DMS79 (cell line): ENCODE measurements at places on chromosomes 6 and 20.

DNA sequence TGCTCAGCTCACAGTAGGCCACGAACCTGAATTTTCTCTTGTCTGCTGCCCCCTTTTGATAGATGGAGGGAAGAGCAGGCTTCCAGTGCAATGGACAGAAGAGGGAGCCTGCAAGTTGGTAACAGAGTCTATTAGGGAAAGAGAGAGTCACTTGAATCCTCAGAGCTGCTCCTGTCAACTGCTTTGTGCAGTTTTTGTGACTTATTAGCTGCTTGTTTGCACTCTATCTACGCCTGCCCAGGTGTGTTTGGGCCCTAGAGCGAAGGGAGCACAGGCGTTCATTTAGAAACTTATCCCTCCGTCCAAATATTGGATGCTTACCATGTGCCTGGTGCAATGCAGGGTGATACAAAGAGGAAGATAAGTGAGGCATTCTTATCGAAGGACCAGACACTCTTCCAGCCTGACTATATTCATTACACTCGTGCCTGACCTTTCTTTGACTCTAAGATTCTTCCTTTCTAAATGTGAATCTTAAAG, 11.6 kb upstream of the SLC2A12 start:
- DNase-seq: peak; percentile 24

GRCh38 chr20:18091623-18092022, 33.9 kb upstream of the OVOL2 start:
- DNase-seq: no peak

DNA sequence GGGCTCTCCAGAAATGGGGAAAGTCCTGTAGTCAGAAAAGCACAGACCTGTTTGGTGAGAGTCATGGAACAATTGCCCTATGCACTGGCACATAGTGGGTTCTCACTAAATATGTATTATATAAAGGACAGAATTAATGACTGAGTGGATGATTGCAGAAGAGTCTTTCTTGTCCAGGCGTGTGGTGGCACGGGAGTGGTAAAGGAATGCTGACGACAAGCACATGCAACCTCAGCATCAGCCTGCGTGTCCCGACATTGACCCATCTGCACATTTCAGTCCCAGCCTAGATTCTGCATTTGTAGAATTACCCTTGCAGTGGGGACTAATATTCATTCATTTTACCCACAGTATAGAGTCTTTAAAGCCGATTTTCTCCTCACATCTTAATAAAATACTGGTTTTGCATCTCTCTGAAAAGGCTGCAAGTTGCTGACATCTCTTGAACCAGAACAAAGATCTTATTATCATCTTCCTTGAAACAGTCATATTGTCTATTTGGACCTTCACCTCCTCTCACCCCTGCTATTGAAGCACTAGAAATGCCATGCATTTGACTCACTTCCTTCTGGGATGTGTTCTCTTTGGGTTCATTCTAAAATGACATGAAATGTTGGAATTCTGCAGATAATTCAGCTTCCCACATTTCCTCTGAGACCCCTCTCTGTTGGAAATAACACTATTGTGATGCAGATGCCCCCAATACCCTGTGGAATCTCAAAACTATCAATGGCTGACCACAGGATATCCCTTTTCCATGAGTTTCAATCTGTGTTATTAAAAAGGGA, 883.6 kb upstream of the FLRT3 start:
- no peak for DNase-seq

- DNase-seq: no peak
These were observed 43.4 kb downstream of the RALY start for GRCh38 chr20:34037121-34037520.

DNA sequence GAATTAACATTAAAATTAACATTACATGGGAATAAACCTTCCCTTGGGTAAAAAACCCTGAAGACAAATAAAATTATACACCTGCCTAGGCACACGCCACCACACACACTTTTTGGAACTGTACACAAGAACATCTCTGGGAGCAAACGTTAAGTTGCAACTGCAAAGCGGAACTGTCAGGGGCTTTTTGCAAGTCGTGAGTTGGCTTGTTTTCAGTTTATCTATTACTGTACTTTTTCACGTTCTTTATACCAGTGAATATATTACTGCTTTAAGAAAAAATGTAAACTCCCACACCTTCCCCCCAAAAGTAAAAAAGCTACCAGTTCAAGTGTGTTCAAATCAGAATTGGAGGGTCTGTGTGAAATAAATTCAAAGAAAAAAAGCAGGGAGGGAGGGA, 65.5 kb upstream of the NFATC2 start:
- DNase-seq: no peak

DNA sequence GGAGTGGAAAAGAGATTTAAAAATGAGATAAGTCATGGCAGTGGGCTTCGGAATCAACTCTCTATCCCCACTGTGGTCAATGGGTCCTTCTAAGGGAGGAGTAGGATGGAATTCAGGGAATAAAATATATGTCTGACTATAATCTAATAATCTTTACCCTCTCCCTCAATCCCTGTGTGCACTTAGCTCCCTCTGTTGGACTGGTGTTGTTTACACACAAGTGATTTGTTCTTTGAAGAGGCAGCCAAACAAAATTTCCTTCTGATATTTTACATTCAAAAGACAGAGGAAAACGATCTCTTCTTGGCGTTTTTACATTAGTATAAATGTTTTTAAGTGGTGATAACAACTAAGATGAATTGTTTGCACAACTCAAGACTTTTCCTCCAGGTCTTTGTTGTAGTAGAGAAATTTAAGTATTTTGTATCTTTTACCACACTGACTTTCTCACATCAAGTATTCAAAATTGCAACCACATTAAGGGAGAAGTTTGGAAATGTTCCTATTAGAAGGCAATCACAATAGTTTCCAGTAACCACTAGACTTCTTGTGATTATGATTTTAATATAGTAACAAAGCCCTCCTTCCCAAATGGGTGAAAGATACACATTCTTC, 317.8 kb downstream of the CENPW start:
- no peak for DNase-seq

DNA sequence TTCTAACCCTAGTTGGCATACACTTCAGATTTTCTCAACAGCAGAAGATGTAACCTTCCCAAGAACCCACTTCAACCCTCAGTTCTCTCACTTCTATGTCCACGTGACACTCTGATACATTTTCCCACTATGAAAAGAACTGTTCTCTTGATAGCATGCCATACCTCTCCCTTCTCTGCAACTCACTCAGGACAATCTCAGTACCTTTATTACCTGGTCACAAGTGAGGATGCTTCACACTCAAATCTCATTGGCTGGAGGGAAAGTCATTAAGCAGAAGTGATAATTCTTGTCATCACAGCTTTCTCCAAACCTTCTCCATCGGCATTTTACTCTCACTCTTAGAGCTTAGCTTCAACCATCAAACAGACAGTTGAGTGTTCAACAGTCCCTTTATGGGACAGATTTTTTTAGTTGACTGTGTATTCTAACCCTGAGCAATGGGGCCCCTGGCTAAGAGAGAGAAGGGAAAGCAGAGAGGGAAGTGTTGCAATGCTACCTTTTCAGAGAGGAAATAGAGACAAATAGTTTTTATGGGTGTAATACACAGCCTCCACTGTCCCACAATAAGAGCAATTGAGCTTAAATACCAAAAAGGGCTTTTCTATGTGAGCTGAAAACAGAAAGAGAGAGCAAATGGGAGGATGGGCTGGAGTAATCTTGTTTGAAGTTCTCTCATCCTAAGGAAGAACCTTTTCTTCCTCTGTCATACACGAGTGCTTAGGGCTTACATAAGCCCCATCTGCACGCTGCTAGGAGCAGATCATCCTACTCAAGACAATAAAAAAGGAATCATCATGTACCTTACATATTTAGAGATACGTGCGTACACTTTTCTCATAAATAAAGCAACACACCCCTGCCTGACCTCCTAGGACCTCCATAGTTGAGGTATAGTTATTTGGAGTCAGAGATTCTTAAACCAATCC, 16.0 kb downstream of the HLA-DPA1 start:
- no peak for DNase-seq
